ENCODE measurements at places on chromosomes 6 and 20.

DNA sequence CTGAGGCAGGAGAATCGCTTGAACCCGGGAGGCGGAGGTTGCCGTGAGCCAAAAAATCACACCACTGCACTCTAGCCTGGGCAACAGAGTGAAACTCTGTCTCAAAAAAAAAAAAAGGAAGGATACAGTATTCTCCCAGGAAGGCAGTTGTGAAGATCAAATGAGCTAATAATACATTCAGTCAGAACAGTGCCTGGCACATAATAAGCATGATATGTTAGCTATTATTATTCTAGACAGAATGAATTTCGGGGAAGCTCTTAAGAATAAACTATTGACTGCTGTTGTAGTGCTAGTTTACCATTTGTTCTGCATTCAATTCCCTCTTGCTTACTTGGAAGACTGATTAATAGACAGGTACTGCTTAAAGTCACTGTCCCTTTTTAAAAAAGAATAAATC, 40.6 kb downstream of the NDUFAF5 start:
- no peak for DNase-seq

- no peak for DNase-seq
Measured at GRCh38 chr6:44674226-44675155, 287.0 kb downstream of the CDC5L start.

GRCh38 chr20:58609026-58609425, 42.1 kb upstream of the STX16 start:
- DNase-seq = no peak

- DNase-seq = peak; percentile 39
Measured at GRCh38 chr20:23643659-23644058, 5.9 kb upstream of the CST3 start.

DNA sequence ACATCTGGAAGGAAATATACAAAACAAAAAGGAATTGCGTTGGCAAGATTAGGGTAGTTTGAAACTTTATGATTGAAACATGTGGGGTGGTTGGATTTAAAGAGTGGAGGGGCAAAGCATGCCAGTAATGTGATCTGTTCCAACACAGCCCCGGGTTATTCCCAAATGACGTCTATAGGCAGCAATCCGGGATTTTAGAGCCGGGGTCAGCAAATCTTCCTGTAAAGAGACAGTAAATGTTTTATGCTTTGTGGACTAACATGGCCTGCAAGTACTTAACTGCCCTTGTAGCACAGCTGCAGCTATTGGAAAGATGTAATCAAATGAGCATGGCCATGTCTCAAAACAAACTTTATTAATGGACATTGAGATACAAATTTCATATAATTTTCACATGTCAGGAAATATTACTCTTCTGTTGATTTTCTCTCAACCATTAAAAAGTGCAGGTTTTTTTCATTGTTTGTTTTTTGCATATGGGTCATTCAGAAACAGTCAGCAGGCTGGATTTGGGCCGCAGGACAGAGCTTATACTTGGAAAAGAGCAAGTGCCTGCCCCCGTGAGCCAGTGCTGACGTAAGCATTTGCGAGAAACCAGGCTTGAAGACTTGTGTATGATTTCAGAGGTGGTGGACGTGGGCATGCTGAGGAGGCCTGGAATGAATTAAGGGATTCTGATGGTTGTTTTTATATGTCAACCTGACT, 136.5 kb downstream of the DOK5 start:
- no peak for DNase-seq

- DNase-seq = peak; percentile 20
Measured at GRCh38 chr20:47362361-47363219, 6.1 kb upstream of the ZMYND8 start.

GRCh38 chr6:21273451-21273850, 320.1 kb upstream of the SOX4 start:
- DNase-seq = no peak

- peak; percentile 5 for DNase-seq
Measured at GRCh38 chr6:149373511-149373910, 26.6 kb upstream of the SUMO4 start.

GRCh38 chr6:90083891-90084290, 189.6 kb downstream of the GJA10 start:
- peak; percentile 55 for DNase-seq

DNA sequence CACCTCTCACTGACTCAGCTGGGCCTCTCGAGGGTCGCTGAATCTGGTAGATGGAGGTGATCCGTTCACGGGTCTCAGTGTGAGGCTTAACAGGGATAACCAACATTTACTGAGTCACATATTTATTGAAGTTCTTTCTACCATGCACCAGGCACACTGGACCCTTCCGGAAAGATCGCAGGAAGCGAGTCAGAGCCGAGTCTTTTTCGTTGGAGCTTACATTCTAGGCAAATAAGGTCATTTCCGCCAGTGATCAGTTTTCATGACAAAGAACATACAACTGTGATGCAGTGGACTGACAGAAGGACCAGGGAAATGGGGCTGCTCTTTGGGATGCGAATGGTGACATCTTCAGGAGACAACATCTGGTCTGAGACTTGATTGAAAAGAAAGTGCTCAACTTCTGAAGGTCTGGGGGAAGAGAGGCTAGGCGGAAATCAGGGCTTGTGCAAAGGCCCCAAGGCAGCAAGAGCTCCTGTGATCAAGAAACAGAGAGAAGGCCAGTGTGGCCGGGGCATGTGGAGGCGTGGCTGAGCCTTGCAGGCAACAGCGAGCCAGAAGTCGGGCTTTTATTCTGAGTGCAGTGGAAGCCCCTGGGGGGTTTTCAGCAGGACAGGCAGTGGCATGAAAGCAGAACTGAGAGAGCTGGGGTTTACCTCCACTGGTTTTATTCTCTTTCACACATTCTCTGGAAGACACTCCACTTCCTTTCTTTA, 56.7 kb downstream of the APCDD1L start:
- DNase-seq = no peak

DNA sequence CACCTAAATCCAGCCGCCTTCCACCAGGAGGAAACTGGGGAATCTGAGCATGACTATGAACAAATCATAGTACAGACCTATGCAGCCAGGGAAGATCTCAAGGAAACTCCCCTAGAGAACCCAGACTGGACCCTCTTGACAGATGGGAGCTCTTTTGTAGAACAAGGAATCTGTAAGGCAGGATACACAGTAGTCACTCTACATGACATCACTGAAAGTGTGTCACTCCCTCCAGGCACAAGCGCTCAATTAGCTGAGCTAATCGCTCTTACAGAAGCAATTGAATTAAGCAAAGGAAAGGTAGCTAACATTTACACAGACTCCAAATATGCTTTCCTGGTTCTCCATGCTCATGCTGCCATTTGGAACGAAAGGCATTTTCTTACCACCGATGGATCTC, 36.8 kb downstream of the PLN start:
- no peak for DNase-seq

- DNase-seq = no peak
Measured at GRCh38 chr20:37544386-37544785, 16.7 kb upstream of the BLCAP start.

- no peak for DNase-seq
Measured at GRCh38 chr20:32963176-32963575, 41.1 kb downstream of the SUN5 start.

GRCh38 chr6:148251891-148252290, 90.7 kb upstream of the SASH1 start:
- DNase-seq = no peak

GRCh38 chr6:160106701-160107100, 14.9 kb upstream of the SLC22A1 start:
- no peak for DNase-seq

DNA sequence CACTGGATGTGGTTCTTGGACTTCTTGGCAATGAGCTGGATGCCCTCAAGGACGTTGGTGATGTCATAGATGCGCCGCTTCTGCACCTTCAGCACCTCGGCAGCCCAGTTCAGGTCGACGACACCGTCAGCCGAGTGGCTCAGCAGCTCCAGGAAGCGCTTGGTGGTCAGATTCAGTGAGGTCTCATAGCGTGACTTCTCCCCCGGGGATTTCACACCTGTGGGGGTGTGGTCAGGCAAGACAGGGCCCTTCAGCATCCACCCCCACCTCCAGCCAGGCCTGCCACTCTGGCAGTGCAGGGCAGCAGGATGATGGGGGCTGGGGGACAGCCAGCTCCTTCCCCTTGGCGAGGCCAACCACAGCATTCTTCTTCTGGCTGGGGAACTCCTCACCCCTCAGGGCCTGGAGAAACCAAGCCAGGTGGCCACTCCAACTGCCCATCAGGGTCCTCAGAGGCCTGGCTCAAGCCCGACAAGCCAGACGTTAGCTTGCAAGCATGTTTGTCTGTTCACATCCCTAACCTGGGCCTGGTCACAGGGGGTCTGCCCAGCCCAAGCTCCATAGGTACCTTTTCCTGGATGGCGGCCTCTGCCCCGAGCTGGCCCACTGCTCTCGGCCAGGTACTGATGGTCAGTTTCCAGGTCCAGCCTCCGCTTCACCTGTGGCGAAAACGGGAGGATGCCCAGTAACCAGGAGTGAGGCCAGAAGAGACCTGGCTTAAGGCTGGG, 5.7 kb upstream of the NECAB3 start:
- DNase-seq = no peak

DNA sequence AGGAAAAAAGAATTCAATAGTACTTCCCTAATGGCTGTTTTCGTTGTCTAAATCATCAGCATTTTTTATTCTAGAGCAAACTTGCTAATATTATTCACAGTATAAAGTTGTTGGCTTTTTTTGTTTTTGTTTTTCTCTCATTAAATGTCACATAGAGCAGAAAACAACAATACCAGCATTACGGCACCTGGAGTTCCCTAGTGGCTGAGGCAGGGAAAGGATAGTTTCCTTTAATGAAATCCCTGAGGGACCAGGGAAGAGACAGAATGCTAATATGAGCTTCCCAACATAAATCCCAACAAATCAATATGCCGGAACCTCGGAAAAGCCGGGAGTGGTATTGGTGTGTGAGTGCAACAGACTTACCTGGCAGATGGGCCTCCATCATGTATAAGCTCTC, 235.2 kb upstream of the ASCC3 start:
- DNase-seq = no peak

DNA sequence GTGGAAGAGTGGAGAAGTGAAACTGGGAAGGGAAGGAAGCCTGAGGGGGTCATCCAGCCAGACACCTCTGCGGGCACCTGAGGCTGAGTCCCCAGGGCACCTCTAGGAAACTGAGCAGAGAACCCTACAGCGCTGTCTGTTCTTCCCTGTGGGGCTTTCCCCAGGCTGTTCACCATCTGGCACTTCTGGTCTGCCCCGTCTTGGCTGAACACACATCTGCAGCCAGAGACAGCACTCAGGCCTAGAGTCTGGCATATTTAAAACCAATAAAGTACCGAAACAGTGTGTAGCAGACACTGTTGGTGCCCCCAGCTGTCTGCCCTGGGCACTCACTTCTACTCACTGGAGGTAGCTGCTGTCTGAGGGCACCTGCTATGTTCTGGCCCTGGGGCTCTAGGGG, 9.4 kb upstream of the ARFGEF2 start:
- DNase-seq = peak; percentile 18

DNA sequence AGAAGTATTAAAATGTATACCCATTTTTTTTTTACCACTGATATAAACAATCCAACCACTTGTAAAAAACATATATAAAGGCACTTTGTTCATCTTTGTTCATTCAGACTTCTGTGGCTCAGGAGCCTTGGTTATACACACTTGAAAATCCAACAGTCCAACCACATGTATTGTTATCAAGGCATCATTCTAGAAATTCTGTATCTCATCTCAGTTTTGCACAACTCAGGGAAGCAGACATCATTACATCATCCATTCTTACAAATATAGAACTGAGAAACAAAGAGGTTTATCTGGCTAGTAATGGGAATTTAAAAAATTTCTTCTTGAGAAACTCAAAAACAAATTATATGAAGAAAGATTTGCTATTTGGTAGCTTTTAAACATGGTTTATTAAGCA, 88.1 kb downstream of the HMGCLL1 start:
- DNase-seq = no peak

GRCh38 chr6:109722011-109722410, 30.9 kb downstream of the FIG4 start:
- DNase-seq = no peak

GRCh38 chr6:116105247-116105646, 4.6 kb downstream of the NT5DC1 start:
- no peak for DNase-seq

- DNase-seq = no peak
Measured at GRCh38 chr6:1778686-1779235, 169.0 kb downstream of the FOXC1 start.

DNA sequence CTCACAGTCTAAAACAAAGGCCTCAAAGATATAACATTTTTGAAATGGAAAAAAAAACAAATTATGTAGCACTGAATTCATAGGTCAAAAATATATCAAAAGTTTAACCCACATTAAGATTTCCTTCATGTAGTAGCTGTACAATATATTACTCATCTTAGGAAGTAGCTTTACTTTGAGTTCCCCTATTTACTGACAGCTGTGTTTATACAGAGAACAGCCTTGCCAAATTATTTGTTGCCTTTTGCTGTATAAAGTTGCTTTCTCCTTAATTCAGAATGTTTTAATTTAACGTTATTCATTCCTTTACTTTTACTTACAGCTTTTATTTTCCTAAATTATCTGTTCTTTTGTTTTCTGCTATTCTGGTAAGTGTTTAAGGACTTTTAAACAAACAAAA, 181.0 kb downstream of the COL12A1 start:
- no peak for DNase-seq

GRCh38 chr6:31321820-31322219, 35.2 kb downstream of the HLA-B start:
- no peak for DNase-seq

GRCh38 chr20:62979876-62980373, 26.8 kb downstream of the BHLHE23 start:
- DNase-seq = no peak

Measured in CD14-positive monocyte (primary cell).